ENCODE measurements at places on chromosomes 12 and 14. TPM values are rescaled to one million over a fixed set of nuclear protein-coding genes. Genes with fewer than 3 reads are reported as not detected.
A peak's percentile ranks its signal among the peaks of the same experiment; 100 is the strongest.

GRCh38 chr14:92934196-92935085, 11.5 kb downstream of the CHGA start:
- DNase-seq: no peak

DNA sequence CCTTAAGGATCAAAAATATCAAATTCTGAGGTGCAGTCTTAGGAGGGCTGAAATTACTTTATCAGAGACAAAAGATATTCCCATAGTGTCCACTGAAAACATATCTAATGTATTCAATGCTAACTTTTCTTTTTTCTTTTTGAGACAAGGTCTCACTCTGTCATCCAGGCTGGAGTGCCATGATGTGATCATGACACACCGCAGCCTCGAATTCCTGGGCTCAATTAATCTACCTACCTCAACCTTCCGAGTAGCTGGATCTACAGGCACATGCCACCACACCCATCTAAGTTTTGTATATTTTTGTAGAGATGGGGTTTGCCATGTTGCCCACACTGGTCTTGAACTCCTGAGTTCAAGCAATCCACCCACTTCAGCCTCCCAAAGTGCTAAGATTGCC, 68.3 kb downstream of the ZC3H14 start:
- no peak for DNase-seq

DNA sequence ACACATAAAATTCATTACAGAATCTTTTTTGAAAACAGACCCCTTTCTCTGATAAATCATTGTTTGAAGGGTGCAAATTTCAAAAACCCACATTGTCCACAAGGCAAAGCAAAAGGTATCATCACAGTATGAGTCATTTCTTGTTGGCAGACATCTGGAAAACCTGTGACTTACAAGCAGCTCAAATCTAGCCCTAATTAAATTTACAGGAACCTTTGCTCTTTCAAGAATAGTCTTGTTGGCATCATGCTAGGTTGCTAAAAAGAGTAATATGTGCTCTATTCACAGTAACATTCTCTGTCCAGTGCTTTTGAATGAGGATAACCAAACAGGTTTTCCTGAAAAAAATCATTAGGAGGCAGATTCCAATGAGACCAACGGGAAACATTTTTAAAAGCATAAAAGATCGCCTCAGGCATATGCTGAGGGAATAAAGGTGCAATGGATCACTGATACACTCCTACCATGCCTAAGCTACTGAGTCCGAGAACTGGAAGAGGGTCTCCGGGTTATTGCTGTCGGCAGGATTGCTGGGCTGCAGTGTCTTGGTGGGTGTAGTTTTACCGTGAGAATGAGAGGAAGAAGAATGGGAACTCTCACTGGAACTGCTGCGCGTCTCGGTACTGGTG, 55.5 kb upstream of the TTC7B start:
- DNase-seq: no peak

The PRH2 gene
- total RNA-seq: not detected

- no peak for DNase-seq
Observed at GRCh38 chr12:57222286-57223190, 5.9 kb downstream of the NXPH4 start.

DNA sequence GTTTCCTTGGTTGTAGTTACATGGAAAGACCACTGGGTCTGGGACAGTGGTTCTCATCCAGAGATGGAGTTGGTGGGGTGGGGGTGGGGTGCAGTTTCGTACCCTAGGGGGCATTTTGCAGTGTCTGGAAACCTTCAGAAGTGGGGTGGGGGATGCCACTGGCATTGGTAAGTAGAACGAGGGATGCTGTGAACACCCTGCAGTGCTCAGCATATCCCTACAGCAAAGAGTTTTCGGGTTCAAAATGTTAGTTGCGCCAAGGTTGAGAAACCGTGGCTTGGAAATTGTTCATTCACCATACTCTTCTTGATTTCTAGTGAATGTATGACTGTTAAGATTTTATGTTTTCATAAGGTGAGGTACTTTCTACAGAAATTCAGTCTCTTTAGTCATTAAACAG, 28.7 kb downstream of the TRAF3 start:
- no peak for DNase-seq

DNA sequence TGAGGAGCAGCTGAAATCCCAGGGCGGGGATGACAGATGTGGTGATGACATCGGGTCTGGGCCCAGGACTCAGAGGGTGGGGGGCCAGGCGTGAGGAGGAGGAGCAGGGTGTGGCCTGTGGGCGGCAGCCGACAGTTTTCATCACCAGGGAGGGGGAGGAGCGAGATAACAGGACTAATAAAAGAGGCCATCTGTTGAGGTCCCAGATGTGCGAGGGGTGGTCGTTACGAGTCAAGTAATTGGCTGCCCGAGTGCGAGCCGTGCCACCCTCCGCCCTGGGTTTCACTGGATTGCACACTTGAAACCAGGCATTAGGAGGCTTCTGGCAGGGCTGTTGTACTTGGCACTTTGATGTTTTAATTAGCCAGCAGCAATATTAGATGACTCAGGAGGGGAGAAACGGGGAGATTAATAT, 67.2 kb downstream of the NOS1 start:
- DNase-seq: no peak

DNA sequence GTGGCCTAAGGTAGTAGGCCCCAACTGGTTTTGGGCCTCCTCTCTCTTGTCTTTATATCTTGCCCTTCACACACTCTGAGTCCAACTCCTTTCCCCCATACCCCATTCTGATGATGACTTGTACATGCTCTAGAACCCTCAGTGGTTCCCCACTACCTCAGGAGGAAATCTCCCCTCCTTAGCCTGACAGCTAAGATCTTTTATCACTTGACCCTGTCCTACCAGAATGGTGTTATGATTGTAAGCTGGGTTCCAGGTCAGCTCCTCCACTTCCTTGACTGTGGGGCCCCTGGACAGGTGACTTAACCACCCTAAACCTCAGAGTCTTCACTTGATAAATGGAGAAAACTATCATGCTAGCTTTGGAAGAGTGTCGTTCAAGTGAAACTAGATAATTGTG, 9.4 kb upstream of the MYL2 start:
- DNase-seq: no peak

- DNase-seq: no peak
Observed at GRCh38 chr12:26298785-26299621, 103.6 kb downstream of the SSPN start.

DNA sequence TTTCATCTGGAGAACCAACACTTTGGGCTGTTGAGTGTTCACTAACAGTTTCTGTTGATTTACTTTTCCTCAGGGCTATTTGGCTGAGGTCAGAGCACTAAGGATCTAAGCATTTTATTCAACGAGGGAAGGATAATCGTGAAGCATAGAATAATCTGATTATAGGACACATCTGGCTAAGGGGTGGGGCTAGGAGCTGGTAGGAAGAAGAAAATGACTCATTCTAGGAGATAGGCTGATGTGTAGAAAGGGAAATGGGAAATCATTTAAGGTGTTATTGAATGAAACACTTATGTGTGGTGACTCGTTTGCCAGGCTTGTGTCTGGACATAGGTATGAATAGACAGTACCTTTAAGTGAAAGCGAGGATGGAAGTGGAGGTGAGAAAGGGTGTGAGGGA, 167.2 kb downstream of the ETNK1 start:
- no peak for DNase-seq

DNA sequence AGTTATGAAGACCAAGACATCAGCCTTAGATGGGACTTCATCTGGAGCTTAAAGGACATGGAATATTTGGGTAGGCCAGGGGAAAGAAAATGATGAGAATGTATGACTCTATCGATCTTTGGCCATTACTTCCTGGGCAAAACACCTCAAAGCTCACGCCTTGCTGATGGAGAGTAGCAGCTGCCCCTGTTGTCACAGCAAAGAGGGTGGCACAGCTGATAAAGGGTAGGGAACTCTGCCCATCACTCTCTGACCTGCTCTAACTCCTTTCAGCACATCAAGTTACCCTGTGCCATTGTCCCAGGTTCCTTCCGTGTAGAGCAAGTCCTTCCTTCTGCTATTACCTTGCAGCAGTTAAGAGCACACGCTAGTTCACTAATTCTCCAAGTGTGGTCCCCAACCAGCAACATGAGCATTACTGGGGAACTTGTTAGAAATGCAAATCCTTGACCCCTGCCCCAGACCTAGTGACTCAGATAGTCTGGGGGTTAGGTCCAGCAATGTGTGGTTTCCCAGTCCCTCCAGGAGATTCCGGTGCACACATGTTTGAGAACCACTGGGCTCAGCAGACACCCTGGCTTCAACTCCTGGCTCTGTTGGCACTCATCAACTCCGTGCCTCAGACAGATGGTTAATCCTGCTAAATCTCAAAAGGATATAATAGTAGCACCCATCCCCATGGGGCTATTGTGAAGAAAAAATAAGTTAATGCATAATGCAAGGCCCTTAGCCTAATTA, 93.7 kb upstream of the EEA1 start:
- no peak for DNase-seq

- DNase-seq: no peak
Observed at GRCh38 chr14:71105177-71105576, 197.9 kb downstream of the PCNX1 start.

DNA sequence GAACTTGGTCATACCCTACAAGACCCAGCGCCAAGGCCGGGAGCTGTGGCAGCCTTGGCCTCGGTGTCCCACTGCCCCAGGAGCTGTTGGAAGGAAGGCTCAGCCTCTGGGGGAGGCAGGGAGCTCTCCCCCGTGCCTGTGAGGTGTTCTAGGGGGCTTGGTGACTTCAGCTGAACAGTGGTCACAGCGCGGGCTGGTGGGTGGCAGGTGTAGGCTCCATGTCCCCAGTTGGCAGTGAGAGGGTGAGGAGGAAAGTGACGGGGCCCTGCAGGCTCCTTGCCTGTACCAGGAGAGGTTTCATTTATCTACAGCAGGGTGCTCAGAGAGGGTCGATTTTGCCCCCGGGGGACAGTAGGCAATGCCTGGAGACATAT, 47.5 kb downstream of the DLK1 start:
- DNase-seq: no peak

- DNase-seq: no peak
Observed at GRCh38 chr12:124321556-124322270, 26.8 kb downstream of the RFLNA start.

DNA sequence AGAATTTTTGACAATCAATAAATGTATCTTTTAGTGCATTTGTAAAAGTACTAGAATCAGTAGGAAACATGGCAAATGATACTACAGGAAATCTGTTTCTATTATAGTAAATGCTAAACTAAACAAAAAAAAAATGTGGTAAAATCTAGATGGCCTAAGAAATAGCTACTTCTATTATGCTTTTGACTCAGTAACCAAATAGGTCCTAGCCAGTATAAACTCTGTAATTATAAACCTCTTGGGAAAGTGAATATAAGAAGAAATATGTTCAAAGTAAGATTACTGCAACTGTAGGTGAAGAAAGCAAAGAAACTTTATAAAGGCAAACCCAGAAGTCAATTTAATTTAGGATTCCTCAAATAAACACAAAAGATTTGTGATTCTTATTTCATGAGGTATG, 581.2 kb downstream of the LRFN5 start:
- DNase-seq: no peak

DNA sequence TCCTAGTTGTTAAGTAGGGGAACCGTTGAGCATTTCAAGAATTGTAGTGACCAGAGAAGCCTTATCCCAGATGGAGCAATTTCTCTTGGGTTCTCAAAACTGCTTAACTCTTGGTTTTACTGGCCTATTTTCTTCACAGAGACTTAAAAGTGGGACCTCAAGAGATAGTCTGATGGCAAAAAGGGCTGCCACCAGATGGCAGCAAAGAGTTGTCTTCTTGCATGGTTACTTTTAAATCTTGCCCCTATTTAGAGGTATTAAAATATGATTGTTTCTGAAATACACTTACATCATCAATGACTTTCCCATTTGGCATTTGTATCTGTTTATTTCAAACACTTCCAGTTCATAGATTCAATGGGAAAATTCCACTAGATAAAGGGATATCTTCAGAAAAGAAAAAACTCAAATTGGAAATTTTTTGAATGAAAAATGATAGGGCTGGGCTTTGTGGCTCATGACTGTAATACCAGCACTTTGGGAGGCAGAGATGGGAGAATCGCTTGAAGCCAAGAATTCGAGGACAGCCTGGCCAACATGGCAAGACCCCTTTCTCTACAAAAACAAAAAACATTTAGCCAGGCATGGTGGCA, 69.9 kb upstream of the CNTN1 start:
- DNase-seq: peak; percentile 89

All from adrenal gland (tissue), 19 donors.